Glutamatergic neuron (in vitro differentiated cells): ENCODE measurements at places on chromosomes 2 and 18.

- DNase-seq, result no peak
These were observed 172.4 kb downstream of the LRATD1 start for GRCh38 chr2:14804902-14805301.

- no peak for DNase-seq
These were observed 73.3 kb downstream of the NAB1 start for GRCh38 chr2:190722061-190722759.

- no peak for DNase-seq
These were observed 17.4 kb upstream of the ANKRD53 start for GRCh38 chr2:70960833-70961647.

DNA sequence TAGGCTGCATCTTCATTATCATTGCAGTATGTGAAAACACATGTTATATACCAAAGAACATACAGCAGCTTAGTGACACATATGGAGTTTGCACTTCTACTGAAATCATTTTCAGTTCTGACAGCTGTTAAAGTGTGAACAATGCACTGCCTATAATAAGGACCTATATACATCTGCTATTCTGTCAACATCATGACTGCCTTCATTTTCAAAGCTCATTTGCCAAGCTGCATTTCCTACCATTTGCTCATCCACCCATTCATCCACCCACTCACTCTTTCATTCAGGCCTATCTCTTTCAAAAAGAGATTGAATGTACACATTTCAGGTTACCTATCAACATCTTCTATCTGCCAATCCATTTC is 81.7 kb upstream of the STK17B start:
- no peak for DNase-seq

DNA sequence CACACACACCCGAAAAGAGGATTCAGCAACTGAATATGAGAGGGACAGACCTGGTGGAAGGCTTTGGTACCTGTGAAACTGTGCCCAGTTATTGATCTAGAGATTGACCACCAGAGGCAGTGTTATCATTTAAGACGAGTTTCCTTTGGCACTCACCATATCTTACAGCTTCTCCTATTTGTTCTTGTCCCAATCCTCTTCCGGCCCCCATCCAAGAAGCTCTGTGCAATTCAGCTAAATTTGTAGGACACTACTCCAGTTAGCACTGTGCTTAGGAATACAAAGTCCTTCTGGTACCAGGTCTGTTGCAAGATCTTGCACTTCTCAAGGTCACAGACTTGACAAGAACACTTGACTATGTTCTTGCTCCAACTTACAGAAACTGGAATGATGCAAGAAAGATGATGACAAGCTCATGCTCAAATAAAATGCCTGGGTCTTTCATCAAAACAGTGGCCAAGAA is 177.7 kb downstream of the TMEM247 start:
- no peak for DNase-seq

- DNase-seq, result no peak
These were observed 43.5 kb upstream of the CTLA4 start for GRCh38 chr2:203824057-203824456.

GRCh38 chr2:217429981-217430500 is 570.2 kb upstream of the TNP1 start:
- no peak for DNase-seq

- no peak for DNase-seq
These were observed 67.8 kb downstream of the EIF5B start for GRCh38 chr2:99404797-99405669.

DNA sequence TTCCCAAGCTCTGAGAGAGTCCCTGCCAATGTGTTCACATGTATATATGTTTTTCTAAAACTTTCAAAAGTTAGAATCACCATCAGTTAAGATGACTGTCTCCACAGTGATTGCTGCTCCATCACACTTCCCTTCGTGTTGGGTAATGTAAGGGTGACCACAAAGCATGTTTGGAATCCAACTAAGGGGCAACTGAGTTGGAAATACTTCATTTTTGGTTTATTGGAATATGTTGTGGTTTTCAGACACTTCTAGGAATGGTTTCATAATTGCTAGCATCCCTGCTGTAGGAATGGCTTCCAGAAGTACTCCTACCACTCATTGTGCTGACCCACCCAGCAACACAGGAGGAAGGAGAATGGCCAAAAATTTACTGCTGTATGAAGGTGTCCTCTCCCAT is 212.5 kb upstream of the GULP1 start:
- DNase-seq, result no peak

- peak; percentile 45 for DNase-seq
These were observed 68.7 kb downstream of the DIS3L2 start for GRCh38 chr2:232030229-232030628.

DNA sequence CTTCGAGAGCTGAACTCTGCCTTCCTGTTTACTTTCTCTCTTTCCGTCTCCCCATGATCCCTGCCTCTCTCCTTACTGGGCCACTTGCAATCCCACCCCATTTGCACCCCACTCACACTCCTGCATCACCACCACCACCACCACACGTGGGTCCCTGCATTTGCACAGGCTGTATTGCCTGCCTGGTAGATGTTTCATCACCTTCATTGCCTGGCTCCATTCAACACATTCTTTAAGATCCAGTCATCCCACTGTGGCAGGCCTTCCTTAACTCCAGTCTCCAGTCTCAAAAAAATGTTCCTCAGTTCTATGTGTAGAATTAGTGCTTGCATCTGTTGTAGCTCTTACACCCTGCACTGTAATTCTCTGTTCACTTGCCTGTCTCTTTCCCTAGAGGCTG is 13.9 kb downstream of the NOSTRIN start:
- no peak for DNase-seq

GRCh38 chr2:147760984-147761383 is 83.8 kb upstream of the ACVR2A start:
- no peak for DNase-seq

GRCh38 chr2:161139098-161139987 is 20.9 kb upstream of the TANK start:
- DNase-seq, result no peak

DNA sequence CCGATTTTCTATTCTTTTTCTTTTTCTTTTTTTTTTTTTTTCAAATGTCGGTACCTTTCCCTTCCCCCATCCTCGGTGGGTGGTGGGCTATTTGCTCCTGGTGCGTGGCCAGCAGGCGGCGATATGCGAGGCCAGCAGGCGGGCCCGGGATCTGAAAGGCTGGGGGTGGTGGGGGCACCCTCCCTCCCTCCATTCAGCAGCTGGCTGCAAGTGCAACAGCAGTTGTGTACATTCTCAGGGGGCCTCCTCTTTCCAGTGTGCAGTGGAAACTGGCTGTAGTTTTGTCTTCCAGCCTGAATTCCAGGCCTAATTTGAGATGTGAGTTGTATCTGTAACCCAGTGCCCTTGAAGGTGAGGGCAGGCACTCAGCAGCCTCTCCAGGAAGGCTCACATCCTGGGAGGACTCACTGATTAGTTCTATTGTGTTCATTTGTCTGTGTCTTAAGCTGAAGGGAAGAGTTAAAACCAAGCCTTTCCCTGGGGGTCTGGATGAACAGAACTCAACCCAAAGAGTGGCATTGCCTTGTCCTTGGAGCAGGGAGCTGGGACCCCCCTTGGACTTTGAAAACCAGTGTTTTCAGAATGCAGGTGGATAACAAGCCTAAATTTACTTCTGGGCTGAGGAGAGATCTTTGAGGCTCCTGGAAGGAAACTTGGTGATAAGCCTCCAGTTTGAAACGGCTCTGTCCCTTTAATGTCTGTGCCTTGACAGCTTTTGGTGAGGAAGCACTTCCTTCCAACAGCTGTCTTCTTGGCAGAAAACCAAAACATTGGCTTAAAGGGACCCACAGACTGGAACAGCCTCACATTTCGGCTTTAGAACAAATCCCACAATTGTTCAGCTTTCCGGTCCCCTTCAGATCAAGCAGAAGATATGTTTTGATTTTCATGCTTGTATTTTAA is 3.3 kb downstream of the MYCN start:
- DNase-seq, result peak; percentile 94

DNA sequence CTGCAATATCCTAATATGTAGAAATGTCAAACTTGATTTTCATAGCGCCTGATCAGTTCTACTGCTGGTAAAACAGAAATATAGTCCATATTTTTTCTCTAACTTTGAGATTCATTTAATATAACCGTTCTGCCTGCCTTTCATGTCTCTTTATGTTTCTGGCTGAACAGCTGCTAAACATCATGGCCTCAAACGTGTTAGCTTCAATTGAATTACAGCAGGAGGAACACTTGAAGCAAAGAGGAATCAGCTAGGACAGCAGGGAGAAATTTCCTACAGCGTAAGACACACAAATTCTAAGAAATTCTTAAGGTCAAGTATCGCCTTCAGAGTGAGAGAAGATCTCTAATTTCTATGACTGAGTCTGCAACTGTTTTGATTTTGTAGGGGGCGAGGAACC is 433.2 kb downstream of the FBXO15 start:
- no peak for DNase-seq

- no peak for DNase-seq
These were observed at the start of gene PLCD4 for GRCh38 chr2:218607436-218608115. TSS of gene PLCD4 (plus strand) at chr2:218607899. CDS start at chr2:218615740, 7,841 bp downstream.

GRCh38 chr2:96471772-96472171 is 33.4 kb downstream of the NEURL3 start:
- no peak for DNase-seq

DNA sequence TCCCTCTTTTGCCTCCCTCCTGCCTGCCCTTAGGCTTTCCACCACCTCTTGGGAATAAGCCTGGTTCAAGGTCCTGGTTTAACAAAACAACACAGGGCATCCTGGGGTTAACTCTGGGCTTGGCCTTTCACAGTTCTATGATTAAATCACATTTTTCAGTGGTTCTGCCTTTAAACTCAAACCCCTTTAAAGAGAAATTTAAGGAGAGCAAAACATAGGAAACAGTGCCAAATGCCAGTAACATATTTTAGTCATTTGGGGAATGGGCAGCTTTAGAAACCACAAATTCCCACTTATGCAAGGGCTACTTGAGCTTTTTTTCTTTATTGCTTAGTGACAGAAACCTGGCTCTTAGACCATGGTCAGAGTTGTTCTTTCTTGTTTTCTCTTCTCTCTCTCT is 112.2 kb upstream of the FZD5 start:
- no peak for DNase-seq

- DNase-seq, result no peak
These were observed 22.1 kb downstream of the TNP1 start for GRCh38 chr2:216837740-216838139.

GRCh38 chr2:118940486-118941120 is 1.4 kb upstream of the MARCO start:
- no peak for DNase-seq

DNA sequence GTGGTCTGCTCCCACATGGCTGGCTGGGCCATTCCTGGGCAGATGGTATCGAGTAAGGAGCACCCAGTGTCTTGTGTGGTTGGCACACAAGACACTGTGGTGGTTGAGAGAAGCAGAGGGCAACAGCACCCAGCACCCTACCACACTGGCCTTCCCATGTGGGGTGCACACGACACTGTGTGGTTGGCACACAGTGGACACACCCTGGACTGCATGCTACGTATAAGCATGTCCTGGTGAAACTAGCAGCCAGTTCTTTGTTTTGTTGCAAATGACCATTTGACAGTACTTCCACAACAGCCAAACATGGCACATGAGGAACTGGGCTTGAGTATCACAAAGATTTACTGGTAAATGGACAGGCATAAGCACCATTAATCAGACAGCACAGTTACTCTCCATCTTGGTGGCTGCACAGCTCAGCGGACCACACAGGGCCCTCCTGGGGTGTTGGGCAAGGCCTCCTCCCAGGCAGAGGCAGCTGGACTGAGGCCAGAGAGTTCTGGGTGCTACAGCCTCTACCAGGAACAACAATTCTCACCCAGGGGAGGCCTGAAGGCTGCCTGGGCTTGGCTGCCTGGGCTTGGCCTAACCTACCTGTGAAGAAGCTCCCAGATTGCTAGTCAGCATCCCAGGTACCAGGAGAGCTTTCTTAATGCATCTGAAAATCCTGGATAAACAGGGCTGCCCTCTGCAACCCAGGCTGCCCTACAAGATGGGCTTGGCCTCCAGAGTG is 59.3 kb upstream of the ALPP start:
- DNase-seq, result no peak

DNA sequence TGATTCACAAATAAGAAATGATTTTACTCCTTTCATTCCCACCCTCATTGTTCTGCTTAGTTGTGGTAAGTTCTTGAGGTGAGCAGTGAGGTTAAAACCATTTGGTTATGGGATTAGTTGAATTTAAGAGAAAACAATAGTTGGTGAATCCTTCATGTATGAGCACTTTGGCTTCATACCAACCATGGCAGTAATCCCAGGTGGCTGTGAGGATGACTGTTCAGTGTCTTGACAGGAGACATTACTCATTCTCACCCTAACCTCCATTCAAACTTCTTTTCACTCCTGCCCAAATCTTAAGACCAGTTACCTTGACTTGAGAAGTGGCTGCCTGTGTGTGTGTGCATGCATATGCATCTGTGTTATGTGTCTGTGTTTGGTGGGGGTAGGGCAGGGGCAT is 143.1 kb downstream of the SETBP1 start:
- DNase-seq, result no peak

DNA sequence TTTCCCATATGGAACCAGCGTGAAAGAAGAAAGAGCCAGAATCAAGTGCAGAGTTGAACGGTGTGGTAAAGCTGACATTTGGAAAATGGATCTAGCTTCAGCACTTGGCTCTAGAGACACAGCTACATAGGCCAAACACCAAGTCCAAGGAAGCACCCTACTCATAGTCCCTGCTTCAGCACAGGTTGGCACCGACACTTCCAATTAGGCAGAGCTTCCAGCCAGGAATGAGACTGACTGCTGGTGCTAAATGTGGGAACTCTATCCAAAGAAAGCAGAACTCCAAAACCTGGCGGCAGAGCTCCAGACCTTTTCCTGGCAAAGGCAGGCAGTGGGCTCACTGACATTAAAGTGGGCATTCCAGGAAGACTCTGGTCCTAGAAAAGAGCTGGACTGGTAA is 125.4 kb upstream of the CTNNA2 start:
- no peak for DNase-seq

DNA sequence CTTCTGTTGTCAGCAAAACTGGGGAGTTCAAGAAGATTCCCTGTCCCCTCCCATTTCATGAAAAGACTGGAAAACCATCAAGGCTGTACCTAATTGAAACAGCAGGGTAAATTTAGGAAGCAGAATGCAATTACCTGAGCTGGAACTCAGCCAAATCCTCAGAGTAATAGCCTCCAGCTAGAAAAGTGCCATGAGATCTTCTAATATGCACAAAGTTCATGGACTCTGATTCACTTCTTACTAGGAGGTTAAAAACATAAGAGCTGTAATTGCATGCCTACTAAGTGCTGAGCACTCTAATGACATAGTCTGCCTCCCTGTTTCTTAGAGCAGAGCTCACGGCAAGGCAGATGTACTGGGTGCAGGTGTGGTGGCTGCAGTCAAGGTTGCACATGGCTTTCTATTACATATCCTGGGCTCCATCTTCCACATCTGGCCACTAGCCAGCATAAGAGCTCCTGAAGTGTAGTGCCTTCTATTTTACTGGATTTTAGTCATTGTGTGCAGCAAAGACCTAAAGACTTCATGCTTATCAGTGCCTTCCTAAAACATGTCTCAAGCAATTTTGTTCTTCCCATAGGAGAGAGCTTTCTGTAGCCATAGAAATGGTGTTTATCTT is 341.7 kb downstream of the PTPRM start:
- no peak for DNase-seq

- no peak for DNase-seq
These were observed 1173.6 kb upstream of the CHAC2 start for GRCh38 chr2:52594026-52594425.

- no peak for DNase-seq
These were observed 88.7 kb downstream of the GYPC start for GRCh38 chr2:126744640-126745039.
